Skeletal muscle cell (primary cell): ENCODE measurements at places on chromosomes 5 and 9.

GRCh38 chr5:52892242-52892878 lies 96.8 kb upstream of the ITGA2 start:
- DNase-seq, result no peak

- no peak for DNase-seq
Observed at GRCh38 chr5:131846536-131846935, 49.7 kb upstream of the FNIP1 start.

DNA sequence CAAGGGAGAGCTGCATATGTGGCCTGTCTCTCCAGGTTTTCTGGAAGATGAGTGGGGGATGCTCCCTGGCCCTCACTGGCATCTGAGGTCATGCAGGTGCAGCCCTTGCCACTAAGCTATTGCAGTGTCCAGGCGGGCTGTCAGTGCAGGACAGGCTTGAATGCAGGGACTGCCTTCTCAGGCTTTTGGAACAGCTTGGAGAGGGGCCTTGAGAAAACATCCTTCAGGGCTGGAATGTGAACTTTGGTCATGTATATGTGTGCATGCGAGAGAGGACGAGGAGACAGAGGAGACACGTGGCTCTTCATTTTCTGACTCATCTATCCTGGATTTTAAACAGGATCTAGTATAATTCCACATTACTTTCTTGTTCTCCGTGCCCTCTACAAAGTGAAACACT lies 90.3 kb downstream of the MACROH2A1 start:
- peak; percentile 70 for DNase-seq

DNA sequence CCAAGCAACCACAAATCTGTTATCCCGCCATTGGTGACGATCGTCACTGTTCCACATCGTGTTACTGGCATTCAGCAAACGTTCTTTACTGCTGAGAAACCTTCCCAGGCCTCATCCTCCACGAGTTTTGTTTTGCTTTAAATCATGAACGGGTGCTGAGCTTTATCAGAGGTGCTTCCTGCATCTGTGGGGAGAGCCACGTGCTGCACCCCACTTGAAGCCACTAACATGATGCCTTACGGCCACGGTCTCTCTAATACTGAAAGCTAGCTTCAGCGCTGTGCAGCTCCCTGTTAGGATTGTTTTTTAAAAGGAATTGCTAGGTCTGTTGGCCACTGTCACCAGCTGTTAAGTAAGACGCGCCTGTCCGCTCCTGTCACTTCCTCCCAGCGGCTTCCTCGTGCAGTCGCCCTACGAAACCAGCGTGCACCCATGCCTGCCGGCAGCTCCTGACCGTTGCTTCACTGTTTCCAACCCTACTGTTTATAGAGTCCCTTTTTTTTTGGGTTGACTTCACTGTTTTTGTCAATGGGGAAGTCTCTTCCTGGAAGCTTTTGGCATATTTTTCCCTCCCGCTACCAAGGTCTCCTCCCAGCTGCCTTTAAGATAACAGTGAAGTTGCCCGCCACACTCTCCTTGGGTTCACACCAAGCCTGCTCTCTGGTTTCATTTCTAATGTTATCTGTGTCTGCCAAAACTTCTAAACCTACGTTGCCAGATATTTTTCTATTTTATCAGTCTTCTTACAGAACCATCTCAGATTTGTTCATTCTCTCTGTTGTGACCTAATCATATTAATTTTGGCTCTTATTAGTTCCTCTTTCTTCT lies 20.3 kb downstream of the LPCAT1 start:
- DNase-seq, result no peak

GRCh38 chr5:176466245-176466871 lies 18.2 kb downstream of the FAF2 start:
- DNase-seq, result peak; percentile 40

DNA sequence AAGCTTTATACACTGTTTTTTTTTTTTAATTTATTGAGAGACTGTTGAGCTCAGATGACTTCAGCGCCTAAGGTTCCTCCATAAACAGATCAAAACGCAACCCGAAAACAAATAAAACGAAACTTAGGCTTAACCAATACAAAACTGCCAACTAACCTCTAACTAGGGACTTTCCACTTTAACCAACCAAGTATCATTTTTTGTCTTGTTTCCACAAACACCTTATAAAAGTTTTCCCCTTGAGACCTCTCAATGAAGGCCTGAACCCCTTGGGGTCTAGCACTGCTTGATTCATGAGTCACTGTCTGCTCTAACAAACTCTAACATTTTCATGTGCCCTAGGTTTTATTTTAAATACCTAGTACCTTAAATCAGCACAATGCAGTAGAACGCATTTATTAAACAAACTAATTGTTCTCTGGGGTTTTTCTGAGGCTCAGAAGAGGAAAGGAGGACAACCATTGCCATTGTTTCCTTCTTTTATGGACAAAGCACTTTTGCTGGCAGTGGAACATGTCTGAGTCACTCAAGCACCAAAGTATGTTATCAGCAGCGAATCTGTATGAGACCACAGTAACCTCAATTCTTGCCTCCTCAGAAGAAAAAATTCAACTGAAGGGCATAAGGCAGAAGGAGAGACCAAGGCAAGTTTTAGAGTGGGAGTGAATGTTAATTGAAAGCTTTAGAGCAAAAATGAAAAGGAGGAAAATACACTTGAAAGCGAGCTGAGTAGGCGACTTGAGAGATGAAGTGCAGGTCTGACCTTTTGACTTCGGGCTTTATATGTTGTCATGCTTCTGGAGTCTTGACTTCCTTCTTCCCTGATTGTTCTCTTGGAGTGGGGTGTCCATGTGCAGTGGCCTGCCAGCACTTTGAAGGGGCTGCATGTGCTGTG lies 97.7 kb upstream of the HCN1 start:
- no peak for DNase-seq

GRCh38 chr5:80592105-80592504 lies 22.0 kb upstream of the ANKRD34B start:
- no peak for DNase-seq

GRCh38 chr5:1799110-1799601 lies 481 bp downstream of the MRPL36 start:
- no peak for DNase-seq

- DNase-seq, result no peak
Observed at GRCh38 chr9:128254855-128255759, 20.7 kb downstream of the GOLGA2 start.

DNA sequence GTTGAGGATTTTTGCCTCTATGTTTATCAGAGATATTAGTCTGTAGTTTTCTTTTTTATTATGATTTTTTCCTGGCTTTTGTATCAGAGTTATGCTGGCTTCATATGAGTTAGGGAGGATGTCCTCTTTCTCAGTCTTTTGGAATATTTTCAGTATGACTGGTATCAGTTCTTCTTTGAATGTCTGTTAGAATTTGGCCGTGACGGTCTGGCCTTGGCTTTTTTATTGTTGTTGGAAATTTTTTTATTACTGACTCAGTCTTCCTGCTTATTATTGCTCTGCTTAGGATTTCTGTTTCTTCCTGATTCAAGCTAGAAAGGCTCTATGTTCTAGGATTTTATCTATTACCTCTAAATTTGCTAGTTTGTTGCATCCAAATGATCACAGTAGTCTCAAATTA lies 421.9 kb downstream of the CDH10 start:
- peak; percentile 17 for DNase-seq

- DNase-seq, result no peak
Observed at GRCh38 chr9:97592126-97592525, 41.0 kb downstream of the TSTD2 start.

GRCh38 chr9:21996438-21996837 lies 1.8 kb downstream of the CDKN2B-AS1 start:
- no peak for DNase-seq

DNA sequence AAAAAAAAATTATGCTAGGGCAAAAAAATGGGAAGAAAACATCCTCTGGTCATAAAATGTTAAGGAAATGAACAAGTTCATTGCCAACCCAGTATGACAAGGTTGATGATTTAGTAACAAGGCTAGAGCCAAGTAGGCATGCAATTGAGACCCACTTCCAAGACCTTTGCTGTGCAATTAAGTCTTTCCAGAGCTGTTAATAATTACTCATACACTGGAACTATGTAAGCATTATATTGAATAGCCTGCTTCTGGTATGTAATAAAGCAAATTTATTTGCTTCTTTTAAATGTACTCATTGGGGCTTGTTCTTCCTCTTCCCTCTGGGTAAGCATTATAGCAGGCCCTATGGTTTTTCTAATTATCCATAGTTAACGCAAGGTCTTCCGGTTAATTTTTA lies 32.5 kb upstream of the SNAPC3 start:
- no peak for DNase-seq

DNA sequence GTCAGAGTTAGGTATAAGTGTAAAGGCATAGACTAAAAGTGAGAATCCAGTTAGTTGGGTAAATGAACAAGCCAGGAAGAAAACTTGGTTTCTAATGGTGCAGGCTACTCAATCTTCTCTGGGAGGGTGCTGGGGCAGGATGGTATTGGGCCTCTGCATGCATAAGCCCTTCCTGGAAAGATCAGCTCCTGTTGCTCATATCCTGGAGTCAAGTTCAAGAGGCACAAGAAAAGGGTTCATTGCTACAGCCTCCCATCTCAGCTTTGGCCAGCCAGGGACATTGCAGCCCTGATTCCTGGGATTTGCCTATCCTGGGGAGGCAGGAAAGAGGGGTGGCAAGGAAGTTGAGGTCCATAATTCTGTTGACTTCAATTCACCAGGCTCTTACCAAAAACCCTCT lies 40.7 kb upstream of the ATP6V1G1 start:
- no peak for DNase-seq

DNA sequence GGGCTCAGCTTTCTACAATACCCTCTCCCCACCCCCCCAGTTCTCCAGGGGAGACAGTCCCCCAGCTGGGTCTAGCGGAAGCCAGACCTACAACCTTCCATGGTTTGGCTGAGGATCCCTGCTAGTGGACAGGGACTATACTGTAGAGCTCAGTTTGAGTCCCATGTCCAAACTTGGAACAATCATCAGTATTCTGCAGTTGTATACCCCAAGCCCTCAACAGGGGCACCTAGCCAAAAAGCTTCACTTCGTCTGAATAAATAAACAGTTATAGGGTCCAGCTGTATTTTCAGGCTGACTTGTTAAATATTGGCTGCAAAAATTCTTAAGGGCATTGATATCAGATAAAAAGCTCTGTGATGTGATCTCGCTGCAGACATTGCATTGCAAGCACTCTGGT lies 15.4 kb upstream of the C9 start:
- no peak for DNase-seq

- no peak for DNase-seq
Observed at GRCh38 chr5:81213070-81213469, 20.1 kb upstream of the CKMT2 start.

GRCh38 chr5:10017786-10018185 lies 231.9 kb downstream of the ATPSCKMT start:
- DNase-seq, result no peak

DNA sequence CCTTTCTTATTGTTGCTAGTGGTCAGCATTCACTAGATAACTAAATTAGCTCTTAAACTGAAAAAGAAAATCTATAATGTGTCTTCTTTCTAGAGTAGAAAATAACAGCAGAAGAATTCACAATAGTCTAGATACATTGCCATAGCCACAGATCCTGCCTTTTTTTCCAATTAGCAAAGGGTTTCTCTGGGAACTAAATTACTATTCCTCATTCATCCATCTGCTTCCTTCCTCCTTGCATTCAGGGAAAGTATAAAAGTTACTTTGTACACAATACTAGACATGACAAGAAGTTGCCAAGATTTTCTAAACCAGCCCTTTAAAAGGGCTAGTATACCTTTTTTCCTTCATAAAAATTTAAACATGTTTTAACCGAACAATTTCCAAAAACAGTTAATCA lies 21.2 kb upstream of the WDR41 start:
- DNase-seq, result no peak

- DNase-seq, result peak; percentile 69
Observed at GRCh38 chr9:113154471-113154870, 3.7 kb downstream of the SLC31A2 start.

DNA sequence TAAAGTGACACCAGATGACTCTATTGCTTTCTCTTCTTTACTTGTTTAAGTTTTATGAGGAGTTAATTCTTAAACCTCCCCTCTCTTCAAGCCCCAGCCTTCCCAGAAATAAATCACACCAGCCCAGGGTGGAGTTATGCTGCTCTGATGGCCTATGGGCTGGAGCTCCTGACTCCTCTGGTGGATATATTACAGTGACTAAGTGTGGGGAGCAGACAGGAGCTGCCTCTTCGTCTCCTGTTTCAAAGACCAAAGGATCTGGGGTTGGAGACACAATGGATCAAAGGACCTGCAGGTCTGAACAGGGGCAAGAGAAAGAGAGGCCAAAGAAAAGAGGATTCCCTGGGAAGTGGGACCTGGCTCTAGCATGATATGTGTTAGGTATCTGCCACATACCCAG lies 312.0 kb upstream of the MSX2 start:
- no peak for DNase-seq

DNA sequence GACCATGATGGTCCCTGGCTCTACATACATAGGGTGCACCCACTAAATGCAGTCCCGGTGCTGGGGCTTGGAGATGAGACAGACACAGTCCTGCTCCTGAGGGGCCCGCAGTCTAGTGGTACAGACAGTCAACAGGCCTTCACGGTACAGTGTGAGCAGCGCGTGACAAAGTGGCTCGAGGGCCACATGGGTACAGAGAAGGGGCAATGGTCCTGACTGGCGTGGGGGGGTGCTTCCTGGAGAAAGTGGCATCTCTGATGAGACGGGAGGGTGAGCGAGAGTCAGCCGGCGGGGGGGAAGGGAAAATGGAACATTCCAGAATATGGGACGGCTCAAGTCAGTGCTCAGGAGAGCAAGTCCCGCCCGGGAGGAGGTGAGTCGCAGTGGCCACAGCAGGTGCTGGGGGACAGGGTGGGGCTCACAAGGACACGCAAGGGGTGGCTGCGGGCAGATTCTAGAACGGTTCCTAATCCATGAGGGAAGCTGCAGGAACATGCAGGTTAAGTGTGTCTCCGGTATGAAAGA lies 38.0 kb downstream of the WHRN start:
- no peak for DNase-seq

DNA sequence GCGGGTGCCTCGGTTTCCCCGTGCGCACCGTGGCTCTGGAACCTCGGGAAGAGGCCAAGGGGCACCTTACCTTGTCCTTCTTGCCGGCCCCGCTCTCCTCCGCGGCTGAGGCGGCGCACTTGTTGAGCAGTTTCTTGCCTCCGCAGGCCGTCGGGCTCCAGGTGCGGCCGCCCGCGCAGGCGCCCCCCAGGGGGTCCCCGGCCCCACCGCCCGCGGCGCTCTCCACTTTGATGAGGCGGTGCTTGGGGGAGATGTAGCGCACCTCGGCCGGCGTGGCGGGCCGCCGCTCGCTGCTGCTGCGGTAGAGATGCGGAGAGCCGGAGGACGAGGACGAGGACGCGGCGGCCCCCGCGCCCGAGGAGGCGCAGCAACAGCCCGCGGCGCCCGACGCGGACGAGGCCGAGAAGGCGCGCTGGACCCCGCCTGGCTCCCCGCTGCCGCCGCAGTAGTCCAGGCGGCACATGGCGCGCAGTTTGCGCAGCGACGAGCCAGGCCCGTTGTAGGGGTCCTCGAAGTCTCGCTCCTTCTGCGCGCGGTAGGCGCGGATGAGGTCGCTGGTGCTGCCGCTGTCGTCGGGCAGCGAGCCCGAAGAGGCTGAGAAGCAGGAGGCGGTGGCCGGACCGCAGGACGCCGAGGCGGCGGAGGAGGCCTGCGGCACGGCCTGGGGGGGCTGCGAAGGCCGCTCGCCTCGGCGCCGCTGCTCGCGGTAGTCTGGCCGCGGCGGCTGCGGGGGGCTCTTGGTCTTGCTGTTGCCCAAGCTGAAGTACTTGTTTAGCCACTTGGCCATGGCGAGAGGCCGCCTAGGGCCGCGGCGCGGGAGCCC lies 957 bp downstream of the SHB start:
- no peak for DNase-seq

- DNase-seq, result no peak
Observed at GRCh38 chr5:120817044-120817985, 353.2 kb downstream of the PRR16 start.

- DNase-seq, result no peak
Observed at GRCh38 chr9:99561509-99561917, 260.2 kb upstream of the NR4A3 start.

- DNase-seq, result no peak
Observed at GRCh38 chr5:102663749-102664530, 91.2 kb upstream of the PAM start.
